ENCODE measurements at places on chromosomes 1 and 21.

DNA sequence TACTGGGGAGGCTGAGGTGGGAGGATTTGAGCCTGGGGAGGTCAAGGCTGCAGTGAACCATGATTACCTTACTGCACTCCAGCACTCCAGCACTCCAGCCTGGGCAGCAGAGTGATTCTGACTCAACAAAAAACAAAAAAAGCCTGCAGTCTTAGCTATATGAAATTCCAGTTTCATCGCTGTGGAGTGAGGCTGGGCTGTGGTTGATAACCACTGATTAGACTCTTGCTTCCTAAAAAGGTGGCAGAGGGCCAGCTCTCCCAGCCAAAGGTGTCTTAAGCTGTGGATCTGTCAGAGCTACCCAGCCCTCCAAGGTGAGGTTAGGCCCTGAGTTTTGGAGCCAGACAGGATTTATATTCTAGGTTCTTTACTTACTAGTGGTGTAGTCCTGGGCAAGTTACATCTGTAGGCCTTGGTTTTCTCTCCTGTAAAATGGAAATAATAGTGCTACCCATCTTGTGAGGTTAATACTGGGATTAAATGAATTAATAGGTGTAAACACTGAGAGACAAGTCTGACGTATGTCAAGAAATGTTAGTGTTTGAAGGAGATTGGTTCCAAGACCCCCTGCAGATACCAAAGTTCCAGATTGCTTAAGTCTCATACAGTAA, 35.9 kb downstream of the TMCC2 start:
- DNase-seq = no peak

- peak; percentile 13 for DNase-seq
These were observed 716 bp downstream of the CTBS start for GRCh38 chr1:84573481-84573966.

- DNase-seq = peak; percentile 82
These were observed 7.5 kb downstream of the TMEM59 start for GRCh38 chr1:54045496-54045895.

DNA sequence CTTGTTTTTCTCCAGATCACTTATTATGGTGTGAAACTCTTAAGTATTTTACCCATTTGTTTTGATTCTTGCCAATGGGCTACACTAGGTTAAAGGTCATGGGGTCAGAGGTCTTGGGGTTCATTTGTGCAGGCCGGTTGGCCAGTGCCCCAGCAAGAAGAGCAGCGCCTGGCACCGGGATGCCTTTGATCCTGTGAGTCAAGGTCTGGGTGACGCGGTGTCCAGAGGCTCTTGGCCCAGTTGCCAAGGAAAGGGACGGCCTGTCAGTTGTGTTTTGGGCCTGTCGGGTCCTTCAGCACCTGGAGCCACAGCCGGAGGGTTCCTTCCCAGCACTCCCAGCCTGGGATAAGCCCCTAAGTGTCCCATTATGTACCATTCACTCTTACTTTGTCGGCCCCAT, 25.1 kb downstream of the RHBG start:
- DNase-seq = no peak

- DNase-seq = no peak
These were observed 197.4 kb upstream of the CAMK1G start for GRCh38 chr1:209386156-209386555.

- DNase-seq = no peak
These were observed 172.0 kb upstream of the B3GALT2 start for GRCh38 chr1:193358419-193358818.

DNA sequence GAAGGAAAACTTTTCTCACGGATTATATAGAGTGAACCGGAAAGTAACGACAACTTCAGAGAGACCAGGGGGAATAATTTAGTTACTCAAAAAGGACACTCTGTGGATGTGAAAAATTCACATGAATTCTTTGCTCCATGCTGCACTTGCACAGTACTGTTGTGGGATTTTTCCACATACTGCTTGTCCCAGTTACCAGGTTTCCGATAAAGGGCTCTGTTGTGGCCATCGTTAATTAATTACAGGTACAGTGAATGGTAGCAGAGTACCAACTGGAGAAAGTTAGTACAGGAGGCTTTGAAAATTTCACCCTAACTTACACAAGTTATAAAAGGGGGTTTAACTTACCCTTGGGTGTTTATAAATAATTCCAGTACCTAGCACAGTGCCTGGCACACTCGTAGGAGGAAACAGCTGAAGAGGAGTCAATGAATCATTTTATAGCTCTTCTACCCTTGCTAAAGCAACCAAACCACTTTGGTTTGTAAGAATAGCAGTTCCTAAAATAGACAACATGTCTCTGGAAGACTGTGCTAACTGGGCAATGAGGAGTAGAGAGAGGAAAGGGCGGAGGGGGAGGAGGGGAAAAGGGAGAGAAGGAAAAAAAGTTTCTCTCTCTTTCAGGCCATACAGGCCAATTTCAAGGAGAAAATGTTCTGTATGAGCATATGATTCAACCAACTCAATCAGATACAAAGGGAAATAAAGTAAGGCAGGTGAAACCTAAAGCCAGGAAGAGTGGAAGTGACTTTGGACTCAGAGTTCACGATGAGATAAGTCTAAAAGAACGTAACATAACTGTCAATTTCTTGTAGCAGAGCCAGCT, 98.3 kb upstream of the MAGI3 start:
- no peak for DNase-seq

- DNase-seq = no peak
These were observed 96.8 kb upstream of the PALMD start for GRCh38 chr1:99548943-99549605.

All from globus pallidus (tissue), 1 donor.